Activated CD4-positive, alpha-beta T cell treated with anti-CD3 and anti-CD28 coated beads, Interleukin-2, Interleukin-4, amounts not matched to agents 100 ng/mL and 50 ng/mL, durations not matched to agents 16 hours and 8 hours (primary cell): ENCODE measurements at places on chromosomes 1 and 21.

DNA sequence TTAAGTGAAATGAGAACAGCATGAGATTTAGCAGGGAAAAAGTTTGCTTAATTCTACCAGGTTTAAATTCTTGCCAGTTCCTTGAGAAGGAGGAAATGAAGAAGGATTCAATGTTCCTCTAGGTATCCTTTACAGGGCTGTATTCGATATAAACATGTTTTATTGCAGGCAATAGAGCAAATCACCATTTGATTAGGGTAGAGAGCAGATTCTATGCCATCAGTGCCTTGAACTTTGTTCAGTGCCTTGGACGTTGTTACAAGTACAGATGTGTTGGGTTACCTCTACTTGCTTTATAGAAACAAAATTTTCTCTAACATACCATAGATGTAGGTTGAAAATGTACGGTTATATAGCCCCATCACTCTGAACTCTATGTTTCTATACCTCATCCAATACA, 18.2 kb upstream of the CLDN8 start:
- DNase-seq = no peak

- DNase-seq = no peak
These were observed 35.6 kb upstream of the ID3 start for GRCh38 chr1:23594927-23595353.

GRCh38 chr1:13517193-13517812, 3.5 kb upstream of the LRRC38 start:
- DNase-seq = no peak

- no peak for DNase-seq
These were observed 281.2 kb upstream of the PLXNA2 start for GRCh38 chr1:208525417-208525816.

- DNase-seq = no peak
These were observed 3.6 kb downstream of the MR1 start for GRCh38 chr1:181037386-181037785.
